NCI-H2029 (cell line): ENCODE measurements at places on chromosomes 5 and 9.

- DNase-seq, result no peak
Observed at GRCh38 chr5:16976625-16977008, 40.5 kb upstream of the MYO10 start.

- no peak for DNase-seq
Observed at GRCh38 chr9:84667571-84668195, 1.8 kb upstream of the NTRK2 start.

GRCh38 chr5:157130925-157131324 lies 11.7 kb downstream of the MED7 start:
- DNase-seq, result no peak

DNA sequence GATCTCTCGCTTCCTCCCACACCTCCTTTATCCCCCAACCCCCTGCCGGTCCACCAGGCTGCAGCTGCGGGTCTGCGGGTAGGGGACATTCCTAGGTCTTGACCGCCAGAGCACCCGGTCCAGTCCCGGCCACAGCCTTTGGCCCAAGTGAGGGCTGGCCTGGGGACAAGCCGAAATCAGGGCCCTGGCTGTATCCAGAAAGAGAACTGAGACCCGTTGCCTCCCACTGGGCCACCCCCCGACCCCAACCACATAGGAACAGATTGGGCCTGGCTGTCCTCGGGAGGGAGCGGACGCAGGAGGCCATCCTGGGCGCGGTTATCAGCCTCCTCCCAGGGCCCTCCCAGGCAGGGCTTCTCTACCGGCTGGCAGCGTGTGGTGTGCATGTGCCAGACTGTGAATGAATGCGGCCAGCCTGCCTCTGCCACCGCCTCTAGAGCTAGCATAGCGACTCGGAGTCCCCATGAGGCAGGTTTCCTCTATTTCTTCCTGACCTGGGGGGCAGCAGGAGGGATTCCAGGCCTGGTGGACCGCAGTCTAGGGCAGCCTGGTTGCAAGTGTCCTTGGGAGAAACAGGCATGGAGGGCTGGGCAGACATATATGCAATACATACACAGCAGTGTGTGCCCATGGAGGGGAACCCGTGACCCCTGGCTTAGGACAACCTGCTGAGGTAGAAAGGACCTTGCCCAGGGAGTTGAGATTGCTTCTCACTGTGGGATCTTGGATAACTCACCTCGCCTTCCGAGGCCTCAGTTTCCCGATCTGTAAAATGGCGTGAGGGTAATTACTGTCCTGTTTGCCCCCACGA lies 1.2 kb downstream of the N4BP3 start:
- no peak for DNase-seq

GRCh38 chr9:37036776-37037502 lies 2.9 kb upstream of the PAX5 start:
- peak; percentile 73 for DNase-seq

- DNase-seq, result peak; percentile 66
Observed at GRCh38 chr9:101119206-101119819, 90.8 kb downstream of the PLPPR1 start.

GRCh38 chr9:135989722-135990467 lies 28.7 kb upstream of the UBAC1 start:
- peak; percentile 56 for DNase-seq
